ENCODE measurements at places on chromosomes 5 and 9. TPM values are rescaled to one million over a fixed set of nuclear protein-coding genes. Genes with fewer than 3 reads are reported as not detected.

The LCN15 gene
- not detected for total RNA-seq

The PCDHA2 gene
- 0.07 TPM for total RNA-seq

The FANCG gene
- 10.4 TPM for total RNA-seq

The SLC45A2 gene
- 0.17 TPM for total RNA-seq

The ZNF483 gene
- 1.6 TPM for total RNA-seq

The PCDHGA8 gene
- total RNA-seq: 4.0 TPM

The IGFBPL1 gene
- 0.20 TPM for total RNA-seq

The WNK2 gene
- not detected for total RNA-seq

The GLRA1 gene
- total RNA-seq: not detected

The NUTM2F gene
- not detected for total RNA-seq

The SV2C gene
- total RNA-seq: not detected

The TAF11L5 gene
- total RNA-seq: not detected

The IER5L gene
- 58.8 TPM for total RNA-seq

The CDKN2B-AS1 gene
- total RNA-seq: 1.3 TPM

The SPINK7 gene
- not detected for total RNA-seq

The SPINK13 gene
- not detected for total RNA-seq

The GRK6 gene
- 19.7 TPM for total RNA-seq

The SNCB gene
- not detected for total RNA-seq

The CDH9 gene
- not detected for total RNA-seq

The PRR16 gene
- total RNA-seq: 7.7 TPM

The OBP2B gene
- total RNA-seq: not detected

Data from smooth muscle cell of the pulmonary artery (primary cell).